CD4-positive, alpha-beta T cell treated with Interleukin-1 beta for 1 hour (primary cell): ENCODE measurements at places on chromosomes 6 and 20.

- DNase-seq = peak; percentile 66
Observed at GRCh38 chr6:42428326-42429041, 23.2 kb downstream of the TRERF1 start.

GRCh38 chr6:130679684-130680083, 147.5 kb upstream of the SMLR1 start:
- DNase-seq = no peak

GRCh38 chr6:8200255-8200654, 97.9 kb upstream of the EEF1E1 start:
- DNase-seq = no peak

- no peak for DNase-seq
Observed at GRCh38 chr20:13567663-13568062, 71.1 kb downstream of the TASP1 start.

DNA sequence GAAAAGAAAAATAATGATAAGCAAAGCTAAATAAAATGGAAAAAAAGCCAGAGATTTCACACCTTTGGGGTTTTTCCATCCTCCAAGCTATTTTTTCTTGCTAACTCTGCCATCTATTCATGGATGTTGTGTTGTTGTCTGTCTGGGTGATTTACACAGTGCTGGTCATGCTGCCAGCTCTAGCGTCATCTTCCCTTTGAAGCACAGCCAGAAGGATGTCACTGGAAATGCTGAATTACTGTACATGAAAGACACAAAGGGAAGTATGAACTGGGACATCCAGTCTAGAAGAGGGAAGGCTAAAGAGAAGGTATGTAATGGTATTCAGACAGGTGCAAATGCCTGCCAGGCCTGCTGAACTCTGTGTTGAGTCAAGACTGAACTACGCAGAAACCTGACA, 241.9 kb upstream of the STXBP5 start:
- DNase-seq = no peak

- no peak for DNase-seq
Observed at GRCh38 chr20:32496811-32497533, 88.2 kb downstream of the NOL4L start.

GRCh38 chr6:169427856-169428255, 174.2 kb upstream of the THBS2 start:
- no peak for DNase-seq
